ENCODE measurements at places on chromosomes 5 and 9. TPM values are rescaled to one million over a fixed set of nuclear protein-coding genes. Genes with fewer than 3 reads are reported as not detected.

The C5orf58 gene
- not detected for total RNA-seq

The IL7R gene
- total RNA-seq = 4.0 TPM

The RABEPK gene
- total RNA-seq = 24.2 TPM

The SLC4A9 gene
- not detected for total RNA-seq

The SV2C gene
- 0.04 TPM for total RNA-seq

The PSAT1 gene
- total RNA-seq = 265 TPM

The HMCN2 gene
- total RNA-seq = 0.14 TPM
